Left ventricle myocardium superior (tissue), 1 donor: ENCODE measurements at places on chromosomes 6 and 20.

- no peak for DNase-seq
These were observed 208.7 kb upstream of the PREP start for GRCh38 chr6:105611606-105612005.

DNA sequence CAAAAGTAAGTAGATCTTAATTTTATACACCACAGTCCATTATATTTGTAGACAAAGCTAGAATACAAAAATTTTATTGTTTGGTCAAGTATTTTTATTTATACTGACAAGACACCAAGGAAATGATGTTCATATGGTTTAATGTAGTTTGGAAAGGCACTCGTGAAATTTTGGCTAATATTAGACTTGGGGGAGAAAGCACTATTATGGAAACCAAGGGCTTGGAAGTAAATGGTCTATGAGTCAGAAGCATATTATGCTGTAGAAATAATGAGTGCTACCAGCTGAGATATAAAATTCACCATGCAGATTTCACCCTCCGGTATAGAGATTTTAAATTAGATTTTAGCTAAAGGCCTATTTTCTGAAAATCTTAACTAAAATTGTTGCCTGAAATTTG lies 233.6 kb downstream of the KCNQ5 start:
- DNase-seq = no peak

- no peak for DNase-seq
These were observed 151.1 kb downstream of the KHDC1L start for GRCh38 chr6:73074175-73074574.

DNA sequence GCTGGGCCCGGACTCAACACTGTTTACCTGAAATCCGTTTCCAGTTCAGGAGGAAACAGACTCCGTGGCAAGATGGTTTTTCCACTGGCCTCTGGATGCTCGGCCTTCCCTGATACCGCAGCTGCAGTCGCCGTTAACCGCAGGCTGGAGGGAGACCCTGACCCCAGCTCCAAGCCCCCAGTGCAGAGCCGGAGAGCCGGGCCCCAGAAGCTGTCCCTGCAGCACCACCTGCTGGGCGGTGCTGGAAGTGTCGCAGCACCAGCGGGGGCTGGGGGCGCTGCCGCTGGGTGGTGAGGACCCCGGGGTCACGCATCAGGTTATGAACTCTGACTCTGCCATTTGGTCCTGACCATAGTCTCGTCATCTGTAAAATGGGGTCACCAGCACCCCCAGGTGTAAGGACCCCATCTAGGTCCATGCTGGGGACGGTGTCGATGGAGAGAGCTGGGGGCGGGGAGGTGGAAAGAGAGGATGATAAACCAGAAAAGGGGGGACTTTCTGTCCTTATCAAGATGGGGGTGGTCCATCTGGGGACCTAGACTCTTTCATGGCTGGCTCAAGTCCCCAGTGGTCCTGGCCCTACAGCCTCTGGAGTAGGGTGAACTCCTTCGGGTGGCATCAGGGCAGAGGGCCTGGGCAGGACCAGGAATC lies 20.8 kb upstream of the CHRNA4 start:
- DNase-seq = peak; percentile 59

DNA sequence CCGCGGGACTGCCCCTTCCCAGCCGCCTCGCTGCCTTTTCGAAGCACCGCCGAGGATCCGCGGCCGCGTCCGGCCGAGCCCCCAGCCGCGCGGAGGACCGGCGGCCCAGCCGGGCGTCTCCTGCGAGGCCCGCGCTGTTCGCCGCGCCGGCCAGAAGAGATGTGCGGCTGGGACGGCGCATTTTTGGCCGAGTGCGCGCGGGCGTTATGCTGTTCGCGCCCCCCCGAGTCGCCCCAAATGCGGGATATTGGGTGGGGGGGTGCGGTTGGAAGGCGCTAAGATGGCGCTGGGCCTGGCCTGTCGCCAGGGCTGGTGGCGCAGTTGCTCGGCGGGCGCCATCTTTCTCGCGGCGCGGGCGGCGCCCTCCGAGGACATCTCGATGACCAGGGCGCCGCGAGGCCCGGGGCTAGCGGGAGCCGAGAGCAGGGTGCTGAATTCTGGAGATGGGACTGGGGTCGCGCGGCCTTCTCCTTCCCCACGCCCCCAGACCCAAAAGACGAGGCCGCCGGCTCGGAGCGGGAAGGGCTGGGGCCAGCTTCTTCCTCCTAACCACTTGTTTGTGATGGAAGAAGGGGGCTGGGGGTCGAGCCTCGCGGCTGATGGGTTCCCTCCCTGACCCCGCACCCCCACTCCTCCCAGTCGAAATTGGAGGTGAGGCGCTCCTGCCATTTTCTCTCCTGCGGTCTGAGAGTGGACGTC lies 1.5 kb downstream of the BICRAL start:
- DNase-seq = peak; percentile 91

DNA sequence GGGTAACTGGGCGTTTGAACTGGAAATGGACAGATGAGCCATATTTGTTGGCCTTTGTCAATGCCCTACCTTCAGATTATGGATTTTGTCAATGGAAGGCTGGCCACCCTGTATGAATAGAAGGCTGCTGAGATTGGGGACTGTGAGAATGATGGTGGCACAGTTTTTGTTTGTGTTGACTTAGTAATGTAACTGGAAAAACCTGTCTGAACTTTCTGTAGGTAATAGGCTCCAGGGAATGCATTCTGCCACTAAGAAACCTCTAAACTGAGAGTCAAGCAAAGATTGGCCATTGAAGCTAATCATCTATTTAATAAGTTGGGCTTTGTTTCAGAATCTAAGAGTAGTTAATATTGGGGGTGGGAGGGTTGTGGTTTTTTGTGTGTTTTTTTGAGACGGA lies 97.5 kb downstream of the FOXO3 start:
- DNase-seq = no peak

GRCh38 chr20:7383216-7383615 lies 557.0 kb downstream of the HAO1 start:
- no peak for DNase-seq

DNA sequence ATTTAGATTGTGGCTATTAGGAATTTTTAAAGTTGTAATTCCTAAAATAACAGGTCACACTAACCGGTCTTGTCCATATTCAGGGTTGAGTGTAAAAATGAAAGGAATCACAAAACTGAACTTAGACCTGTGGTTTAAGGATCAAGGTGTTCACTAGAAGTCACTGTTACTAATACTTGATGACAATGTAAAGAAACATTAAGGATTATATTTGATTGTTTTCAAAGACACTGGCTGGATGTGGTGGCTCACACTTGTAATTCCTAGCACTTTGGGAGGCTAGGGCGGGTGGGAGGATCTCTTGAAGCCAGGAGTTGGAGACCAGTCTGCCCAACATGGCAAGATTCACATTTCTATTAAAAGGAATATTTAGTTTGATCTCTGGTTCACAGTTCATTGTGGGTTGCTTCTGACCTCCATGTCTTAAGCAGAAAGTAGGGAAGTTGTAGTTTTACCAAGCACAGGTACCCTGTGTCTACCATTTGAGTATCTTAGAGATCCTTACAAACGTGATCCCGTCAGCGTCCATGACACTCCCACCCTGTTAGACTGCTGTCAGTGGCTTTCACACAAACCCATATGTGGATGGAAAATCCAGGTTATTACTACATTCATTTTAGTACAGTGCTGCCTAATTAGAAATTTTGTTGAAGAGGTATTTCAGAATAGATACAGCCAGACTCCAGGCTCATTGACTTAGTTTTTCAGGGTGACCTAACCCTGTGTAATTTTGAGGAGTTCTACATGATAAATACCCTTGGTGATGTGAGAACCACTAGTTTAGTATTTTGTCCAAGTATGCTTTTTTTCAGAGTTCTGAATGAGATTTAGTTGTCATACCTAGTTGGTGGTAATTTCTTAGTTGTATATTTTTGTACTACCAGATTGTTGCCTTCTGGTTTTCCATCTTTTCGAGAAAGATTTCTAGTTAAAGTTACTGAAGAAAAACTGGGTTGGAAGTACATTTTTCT lies 10.2 kb downstream of the SRSF3 start:
- DNase-seq = no peak

DNA sequence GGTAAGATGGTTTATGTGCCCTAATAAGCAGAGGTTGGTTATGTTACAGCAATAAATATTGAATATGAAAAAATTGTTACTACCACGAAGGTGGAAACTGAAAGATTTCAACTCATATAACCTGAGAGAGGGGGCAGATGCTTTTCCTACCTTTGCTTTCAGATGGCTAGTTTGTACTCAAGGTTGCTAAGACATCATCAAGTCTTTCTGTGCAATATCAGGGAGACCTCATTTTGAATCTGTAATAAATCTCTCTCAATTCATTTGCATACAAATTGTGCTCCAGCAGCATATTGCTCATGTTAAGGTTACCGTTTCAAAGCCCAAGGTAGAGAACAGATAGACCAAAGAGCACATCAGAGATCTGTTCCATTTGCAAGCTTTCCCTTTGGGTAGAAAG lies 220.4 kb downstream of the KHDC1L start:
- no peak for DNase-seq

- DNase-seq = no peak
These were observed 116.5 kb downstream of the SMLR1 start for GRCh38 chr6:130943738-130944137.
